Dermis blood vessel endothelial cell (primary cell): ENCODE measurements at places on chromosomes 5 and 9. TPM values are rescaled to one million over a fixed set of nuclear protein-coding genes. Genes with fewer than 3 reads are reported as not detected.
A peak's percentile ranks its signal among the peaks of the same experiment; 100 is the strongest.

The FAM221B gene
- not detected in 2 replicates for total RNA-seq

DNA sequence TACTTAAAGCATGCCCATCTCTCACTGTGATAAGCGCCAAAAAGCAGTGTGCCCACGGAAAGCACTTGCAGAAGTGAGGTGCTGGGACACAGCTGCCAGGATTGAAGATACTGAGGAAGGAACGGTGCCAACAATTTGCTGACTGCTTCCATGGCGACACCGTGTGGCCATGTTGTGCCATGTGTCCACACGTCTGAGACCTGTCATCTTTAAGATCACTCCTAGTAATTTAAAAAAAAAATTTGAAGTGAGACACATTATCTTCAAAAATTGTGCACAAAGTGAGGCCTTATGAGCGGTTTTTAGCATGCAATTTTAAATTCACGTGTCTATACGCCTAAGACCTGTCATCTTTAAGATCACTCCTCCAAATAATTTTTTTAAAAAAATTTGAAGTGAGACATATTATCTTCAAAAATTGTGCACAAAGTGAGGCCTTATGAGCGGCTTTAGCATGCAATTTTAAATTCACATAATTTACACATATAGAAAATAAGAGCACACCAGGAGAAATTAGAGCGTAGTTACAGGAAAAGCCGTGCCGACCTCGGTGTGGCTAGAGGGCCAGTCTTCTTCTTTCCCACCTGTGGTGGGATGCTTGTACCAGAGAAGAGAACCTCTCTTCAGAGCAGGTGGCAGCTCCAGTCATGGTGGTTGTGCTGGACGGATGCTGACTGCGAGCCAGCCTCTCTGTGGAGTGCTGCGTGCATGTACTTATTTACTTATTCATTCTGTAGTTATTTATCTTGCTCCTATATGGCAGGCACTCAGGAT lies 21.4 kb upstream of the FLT4 start:
- DNase-seq = peak; percentile 86

DNA sequence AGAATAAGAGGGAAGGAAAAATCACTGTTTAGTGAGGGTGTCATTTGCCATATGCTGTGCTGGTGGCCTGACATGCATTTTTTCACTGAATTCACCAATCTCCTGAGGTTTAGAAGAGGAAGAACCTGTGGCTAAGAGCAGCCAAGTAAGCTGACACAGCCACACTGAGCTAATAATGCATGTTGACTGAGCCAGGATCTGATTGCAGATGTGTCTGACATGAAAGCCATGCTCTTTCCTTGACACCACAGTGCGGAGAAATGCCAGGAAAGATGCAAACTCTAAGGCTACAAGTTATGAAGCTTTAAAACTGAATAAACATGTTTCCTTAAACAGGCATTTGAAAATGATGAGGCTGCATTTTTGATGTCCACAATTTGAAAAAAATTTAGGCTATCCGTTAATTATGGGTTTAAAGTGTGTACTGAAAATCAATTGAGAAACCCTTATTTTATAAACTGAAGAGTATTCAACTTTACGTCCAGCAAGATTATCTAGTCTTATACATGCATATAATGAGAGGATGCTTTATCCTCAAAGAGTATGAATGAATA lies 208.6 kb downstream of the FBN2 start:
- no peak for DNase-seq

DNA sequence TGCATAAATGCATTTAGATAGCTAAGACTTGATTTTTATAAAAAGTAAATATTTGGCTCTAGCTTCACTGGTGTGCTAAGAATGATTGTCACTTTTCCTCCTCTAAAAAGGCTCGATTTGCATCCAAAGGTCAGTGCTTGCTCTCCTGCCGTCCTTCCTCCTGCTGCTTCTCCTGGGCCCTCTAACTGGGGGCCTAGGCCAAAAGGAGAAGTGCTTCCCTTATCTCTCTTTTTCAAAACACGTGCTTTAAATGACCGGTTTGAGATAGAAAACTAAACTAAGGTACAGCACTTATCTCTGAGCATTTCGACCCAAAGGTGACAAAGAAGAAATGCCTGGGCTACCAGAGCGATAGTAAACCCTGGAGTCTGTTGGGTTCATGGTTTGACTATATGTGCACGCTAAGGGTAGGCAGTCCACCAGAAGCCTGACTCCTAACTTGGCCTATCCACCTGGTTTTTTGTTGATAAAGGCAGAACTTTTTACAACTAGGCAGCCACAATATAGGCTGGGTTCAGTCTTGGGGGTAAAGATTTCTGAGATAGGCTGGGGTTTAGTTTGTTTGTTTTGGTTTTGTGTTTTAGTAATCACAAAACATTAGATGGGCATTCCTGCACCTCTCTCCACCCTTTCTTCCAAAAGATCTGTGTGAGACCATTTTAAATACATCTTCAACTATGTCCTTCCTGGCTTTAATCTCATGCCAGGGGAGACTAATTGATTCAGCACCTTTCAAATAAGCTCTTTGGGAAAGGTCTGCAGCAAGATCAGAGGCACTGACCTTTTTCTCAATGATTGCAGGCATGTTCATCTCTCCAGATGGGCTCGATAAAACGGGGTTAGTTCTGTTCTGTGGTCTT lies 3.8 kb downstream of the NR2F1-AS1 start:
- no peak for DNase-seq

- peak; percentile 40 for DNase-seq
Measured at GRCh38 chr9:8857926-8858595, 1058.5 kb upstream of the DMAC1 start.

DNA sequence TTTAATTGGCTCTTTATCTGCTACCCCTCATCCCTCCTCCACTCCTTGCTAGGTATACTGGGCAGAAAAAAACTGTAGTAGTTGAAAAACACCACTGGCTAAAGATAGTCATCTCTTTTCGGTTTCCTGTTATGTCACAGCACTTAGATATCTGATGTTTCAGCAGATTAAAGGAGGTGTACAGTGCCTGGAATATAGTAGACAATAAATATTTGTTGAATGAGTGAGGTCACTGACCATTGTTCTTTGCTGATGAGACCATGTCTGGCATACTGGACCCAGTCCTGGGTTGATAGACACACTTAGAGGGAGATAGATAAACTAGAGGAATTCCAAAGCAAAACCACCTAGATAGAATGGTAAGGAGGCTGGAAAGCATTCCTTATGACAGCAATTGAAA lies 3.2 kb downstream of the GRPEL2 start:
- peak; percentile 68 for DNase-seq

The TMEM141 gene
- 47.9 and 98.5 TPM in 2 replicates for total RNA-seq

- DNase-seq = no peak
Measured at GRCh38 chr9:5193345-5193744, 7.9 kb upstream of the INSL6 start.

The RGS7BP gene
- total RNA-seq = 0.17 and 0.19 TPM in 2 replicates

The MYOT gene
- not detected in 2 replicates for total RNA-seq

DNA sequence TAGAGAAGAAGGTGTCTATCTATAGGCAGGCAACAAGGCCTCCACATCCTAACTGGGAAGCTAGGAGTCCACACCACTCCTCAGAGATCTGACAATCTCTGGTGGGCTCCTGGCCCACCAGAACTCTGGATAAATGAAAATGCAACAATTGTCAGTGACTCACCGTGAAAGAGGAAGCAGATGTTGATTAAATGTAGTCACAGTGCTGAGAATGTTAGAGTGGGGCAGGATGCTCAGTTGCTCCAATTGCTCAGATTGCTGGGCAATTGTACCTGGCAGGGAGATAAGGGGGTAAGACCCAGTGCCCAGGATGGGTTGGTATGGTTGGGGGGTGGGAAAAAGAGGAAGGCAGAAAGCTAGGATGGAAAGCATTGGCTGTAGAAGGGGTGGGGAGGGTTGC lies 4.3 kb downstream of the CCL19 start:
- peak; percentile 4 for DNase-seq

The NTRK2 gene
- under 0.01 and 0.05 TPM in 2 replicates for total RNA-seq

The WNK2 gene
- total RNA-seq = not detected in 2 replicates

GRCh38 chr5:83418356-83419321 lies 52.9 kb upstream of the VCAN start:
- DNase-seq = no peak

DNA sequence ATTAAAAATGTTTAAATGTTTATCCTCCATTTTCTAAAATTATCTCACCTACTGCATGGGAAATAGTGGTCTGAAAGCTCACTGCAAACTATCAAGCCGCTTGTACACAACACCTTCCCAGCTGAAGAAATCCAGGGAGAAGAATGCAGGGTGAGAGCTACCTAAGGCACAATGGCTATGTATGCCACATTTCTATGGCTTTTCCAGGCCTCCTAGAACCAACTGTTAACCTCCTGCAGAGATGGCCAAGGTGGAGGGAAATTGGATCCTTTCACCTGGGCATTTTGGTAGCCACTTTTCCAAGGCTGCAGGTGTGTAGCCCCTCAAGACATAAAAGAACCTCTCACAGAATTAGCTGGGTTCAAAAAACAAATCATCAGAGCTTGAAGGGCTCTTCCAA lies 286.4 kb downstream of the EBF1 start:
- no peak for DNase-seq

The HAVCR1 gene
- 0.28 and 1.0 TPM in 2 replicates for total RNA-seq

The CDC20B gene
- 0.05 TPM in 1 of 2 replicates, not detected in the other for total RNA-seq

The ARRDC1 gene
- 34.2 and 43.1 TPM in 2 replicates for total RNA-seq

The GABRP gene
- total RNA-seq = 0.51 and 0.84 TPM in 2 replicates

DNA sequence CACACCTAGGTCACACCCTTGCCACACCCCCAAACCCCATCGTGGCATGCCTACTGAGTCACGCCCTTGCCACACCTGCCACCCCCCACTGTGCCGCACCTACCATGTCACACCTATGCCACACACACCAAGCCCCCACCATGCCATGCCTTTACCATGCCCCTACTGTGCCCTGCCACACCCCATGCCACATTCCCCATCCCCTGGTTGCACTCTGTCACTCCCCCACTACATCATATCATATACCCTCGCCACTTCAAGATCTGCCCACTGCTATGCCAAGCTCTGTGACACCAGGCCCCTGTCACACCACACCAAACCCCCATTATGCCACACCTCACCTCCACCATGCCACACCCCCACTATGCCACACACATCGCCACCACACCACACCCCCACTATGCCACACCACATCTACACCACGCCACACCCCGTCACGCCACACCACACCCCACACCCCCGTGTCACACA lies 101.2 kb downstream of the OLFM1 start:
- no peak for DNase-seq

DNA sequence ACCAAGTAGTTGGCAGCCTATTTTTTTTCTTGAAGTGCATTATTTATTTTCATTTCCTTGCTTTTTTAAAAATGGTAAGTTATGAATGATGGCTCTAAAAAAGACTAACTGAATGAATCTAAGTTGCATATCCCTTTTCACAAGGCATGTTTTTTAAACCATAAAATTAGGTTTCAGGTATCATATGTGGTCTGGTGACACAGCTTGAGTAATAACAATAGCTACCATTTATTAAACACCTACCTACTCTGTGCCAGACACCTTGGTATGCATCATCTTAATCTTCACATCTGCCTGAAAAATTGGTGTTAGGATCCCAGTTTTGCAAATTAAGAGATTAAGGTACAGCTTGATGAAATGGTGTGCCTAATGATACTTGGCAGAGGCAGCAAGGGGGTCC lies 4.3 kb upstream of the GABBR2 start:
- DNase-seq = no peak

GRCh38 chr5:1543398-1544293 lies 19.9 kb upstream of the LPCAT1 start:
- DNase-seq = no peak

The SLC2A8 gene
- total RNA-seq = 10.1 and 11.9 TPM in 2 replicates

The TRIM7 gene
- total RNA-seq = 2.7 and 5.2 TPM in 2 replicates

DNA sequence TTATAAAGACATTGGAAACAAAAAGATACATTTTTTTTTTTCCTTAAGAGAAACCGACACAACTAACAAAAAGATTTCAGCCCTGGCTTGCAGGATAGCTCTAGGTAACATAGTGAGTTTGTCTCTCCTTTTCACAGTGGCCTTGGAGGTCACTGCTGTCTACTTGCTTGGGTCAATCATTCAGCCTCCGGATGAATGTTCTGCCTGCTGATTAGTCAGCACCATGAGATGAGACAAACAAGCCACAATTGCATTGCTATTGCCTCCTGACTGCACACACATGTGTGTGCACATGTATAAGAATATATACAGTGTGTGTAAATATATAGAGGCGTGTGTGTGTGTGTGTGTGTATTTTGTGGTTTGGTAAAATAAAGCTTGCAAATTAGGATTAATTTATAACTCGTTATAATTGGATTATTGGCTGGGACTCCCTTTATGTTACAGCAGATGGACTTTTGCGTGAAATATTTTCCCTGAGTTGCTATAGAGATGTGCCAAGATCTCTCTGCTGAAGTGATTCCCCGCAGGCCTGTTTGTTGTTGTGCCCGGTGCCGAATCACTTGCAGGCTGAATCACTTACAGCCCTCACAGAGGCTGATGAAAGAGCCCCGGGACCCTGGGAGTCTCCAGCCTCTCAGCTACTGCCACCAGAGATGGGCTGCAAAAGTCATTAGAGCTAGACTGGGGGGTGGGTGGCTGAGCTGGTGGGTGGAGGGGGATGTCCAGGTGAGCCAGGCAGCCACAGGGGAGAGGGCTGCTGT lies 161.2 kb downstream of the FGF18 start:
- DNase-seq = peak; percentile 13

DNA sequence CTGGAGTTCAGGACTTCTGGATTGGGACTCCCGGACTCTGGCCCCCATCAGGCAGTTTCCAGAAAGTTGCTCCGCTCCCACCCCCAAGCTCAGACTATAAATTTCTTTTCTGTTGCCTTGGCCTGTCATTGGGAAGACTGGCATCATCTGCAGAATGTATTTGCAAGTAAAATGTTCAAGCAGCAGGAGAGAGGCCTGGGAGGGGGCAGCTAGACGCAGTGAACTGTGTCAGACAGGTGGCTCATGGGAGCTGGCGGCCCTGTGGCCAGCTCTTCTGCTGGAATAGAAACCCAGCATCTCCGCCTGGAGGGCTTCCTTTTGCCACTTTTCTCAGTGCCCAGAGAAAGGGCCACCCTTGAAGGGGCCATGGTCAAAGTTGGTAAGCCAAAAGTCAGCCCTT lies 16.0 kb downstream of the INSYN2B start:
- DNase-seq = no peak

- no peak for DNase-seq
Measured at GRCh38 chr9:18451406-18451805, 22.5 kb upstream of the ADAMTSL1 start.

DNA sequence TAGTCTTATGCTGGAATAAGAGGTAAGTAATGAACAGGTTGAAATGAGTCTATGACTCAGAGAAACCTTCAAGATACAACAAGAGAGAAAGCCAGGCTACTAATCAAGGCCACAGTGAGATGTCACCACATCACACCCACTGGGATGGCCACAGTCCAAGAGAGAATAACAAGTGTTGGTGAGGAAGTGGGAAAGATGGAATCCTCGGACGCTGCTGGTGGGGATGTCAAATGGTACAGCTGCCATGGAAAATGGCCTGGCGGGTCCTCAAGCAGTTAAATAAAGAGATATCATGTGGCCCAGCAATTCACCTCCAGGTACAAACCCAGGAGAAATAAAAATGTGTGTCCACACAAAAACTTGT lies 41.9 kb upstream of the NEURL1B start:
- no peak for DNase-seq

DNA sequence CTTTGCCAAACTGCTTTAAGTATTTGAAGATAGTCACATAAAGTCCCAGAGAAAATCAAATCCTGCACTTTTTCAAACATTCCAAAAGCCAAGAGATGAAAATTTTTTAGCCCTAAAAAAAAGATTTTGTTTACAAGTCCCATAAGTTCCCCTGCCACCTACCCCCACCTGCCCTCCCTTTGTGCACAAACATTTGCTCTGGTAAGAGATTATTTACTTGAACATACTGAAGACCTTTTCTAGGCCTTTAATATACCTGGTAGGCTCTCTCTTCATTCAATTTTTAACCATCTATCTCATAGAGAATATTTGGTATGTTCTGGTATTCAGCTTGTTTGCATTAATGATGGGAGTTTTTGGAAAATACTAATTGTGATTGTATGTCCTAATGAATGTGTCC lies 50.3 kb downstream of the MEGF9 start:
- DNase-seq = no peak
